Peyer's patch (tissue), 4 donors: ENCODE measurements at places on chromosomes 5 and 9. TPM values are rescaled to one million over a fixed set of nuclear protein-coding genes. Genes with fewer than 3 reads are reported as not detected.

Gene NMUR2
- not detected for total RNA-seq

Gene MARVELD2
- 43.3 TPM for total RNA-seq

Gene PCDHB2
- total RNA-seq, result 0.83 TPM

Gene PTGS1
- 15.9 TPM for total RNA-seq

Gene OR1J2
- not detected for total RNA-seq

Gene GABRP
- 1.2 TPM for total RNA-seq

Gene TMC1
- total RNA-seq, result not detected

Gene CDHR2
- 39.6 TPM for total RNA-seq

Gene CERCAM
- total RNA-seq, result 3.3 TPM
